ENCODE measurements at places on chromosomes 6 and 20.

DNA sequence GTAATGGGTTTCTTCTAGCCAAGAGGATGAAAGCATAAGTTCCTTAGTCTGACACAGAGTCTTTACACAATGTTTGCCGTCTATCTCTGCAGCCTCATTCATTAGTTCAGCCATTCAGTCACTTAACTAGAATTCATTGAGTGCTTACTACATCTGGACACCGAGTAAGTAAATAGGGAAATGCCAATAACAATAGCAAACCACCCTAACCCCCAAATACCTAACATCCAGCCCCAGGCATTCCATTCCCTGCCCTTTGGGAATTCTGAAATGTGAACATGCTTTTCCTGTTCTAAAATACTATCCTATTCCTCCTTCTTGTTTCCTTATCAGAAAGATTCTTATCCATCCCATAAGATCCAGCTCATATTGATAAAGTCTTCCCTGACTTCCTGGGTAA lies 277.6 kb upstream of the RNF217 start:
- no peak for DNase-seq

- DNase-seq = no peak
These were observed 134.1 kb upstream of the SALL4 start for GRCh38 chr20:51936377-51936776.

DNA sequence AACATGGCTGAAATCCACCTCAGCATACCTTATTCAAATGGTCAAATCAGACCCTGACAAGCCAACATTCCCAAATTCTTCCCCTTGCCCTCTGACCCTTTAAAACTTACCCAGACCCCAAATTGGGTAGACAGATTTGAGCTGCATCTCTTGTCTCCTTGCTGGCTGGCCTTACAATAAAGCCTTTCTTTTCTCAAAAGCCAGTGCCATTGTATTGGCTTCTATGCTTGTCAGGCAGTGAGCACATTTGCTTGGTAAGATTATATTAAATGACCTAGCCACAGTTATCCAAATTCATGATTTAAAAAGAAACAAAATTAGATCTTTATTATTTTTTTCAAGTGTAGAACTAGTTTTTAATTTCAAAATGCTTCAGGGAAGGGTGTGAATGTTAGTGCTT lies 67.8 kb upstream of the FAM83B start:
- DNase-seq = no peak

GRCh38 chr6:31740397-31741223 lies 805 bp downstream of the MSH5 start:
- DNase-seq = no peak

DNA sequence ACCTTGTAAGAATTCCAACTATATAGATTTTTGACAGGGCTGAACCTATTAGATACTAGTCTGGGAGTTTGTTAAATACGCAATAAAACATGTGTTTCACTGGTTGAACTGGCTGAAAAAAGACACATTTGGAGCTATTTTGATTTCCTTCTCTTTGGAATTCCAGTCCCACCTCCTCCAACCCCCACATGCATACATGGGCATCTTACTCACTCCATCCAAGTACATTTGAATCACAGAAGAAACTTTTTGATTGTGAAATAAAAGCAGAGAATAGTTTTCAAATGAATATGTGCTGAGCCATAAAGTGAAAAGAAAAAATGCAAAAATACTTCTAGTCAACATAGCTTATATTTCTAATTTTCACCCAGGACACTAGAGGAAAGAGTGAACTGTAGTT lies 33.9 kb upstream of the STXBP5 start:
- DNase-seq = no peak

- DNase-seq = no peak
These were observed 68.4 kb upstream of the BACH2 start for GRCh38 chr6:90365002-90365401.

- no peak for DNase-seq
These were observed 10.1 kb upstream of the CALHM6 start for GRCh38 chr6:116450769-116451740.

- DNase-seq = no peak
These were observed 39.5 kb downstream of the CRISP1 start for GRCh38 chr6:49826743-49827406.

GRCh38 chr6:3848380-3848779 lies 793 bp upstream of the FAM50B start:
- DNase-seq = no peak

GRCh38 chr20:25856256-25856884 lies 159.7 kb upstream of the ZNF337 start:
- no peak for DNase-seq

DNA sequence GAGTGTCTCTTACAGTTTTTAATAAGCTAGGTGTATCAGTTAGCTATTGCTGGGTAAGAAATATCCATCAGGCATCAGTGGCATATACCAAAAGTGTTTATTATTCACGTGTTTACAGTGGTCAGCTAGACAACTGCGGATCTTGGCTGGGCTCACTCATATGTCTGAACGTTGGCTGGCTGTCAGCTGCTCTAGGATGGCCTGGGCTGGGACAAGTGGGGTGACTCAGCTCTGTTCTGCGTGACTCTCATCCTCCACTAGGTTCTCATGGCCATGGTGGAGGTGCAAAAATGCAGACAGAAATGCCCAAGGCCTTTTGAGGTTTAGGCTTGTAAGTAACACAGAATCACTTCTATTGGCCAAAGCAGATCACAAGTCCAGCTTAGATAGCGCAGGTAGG lies 22.0 kb downstream of the ZNF341 start:
- no peak for DNase-seq

DNA sequence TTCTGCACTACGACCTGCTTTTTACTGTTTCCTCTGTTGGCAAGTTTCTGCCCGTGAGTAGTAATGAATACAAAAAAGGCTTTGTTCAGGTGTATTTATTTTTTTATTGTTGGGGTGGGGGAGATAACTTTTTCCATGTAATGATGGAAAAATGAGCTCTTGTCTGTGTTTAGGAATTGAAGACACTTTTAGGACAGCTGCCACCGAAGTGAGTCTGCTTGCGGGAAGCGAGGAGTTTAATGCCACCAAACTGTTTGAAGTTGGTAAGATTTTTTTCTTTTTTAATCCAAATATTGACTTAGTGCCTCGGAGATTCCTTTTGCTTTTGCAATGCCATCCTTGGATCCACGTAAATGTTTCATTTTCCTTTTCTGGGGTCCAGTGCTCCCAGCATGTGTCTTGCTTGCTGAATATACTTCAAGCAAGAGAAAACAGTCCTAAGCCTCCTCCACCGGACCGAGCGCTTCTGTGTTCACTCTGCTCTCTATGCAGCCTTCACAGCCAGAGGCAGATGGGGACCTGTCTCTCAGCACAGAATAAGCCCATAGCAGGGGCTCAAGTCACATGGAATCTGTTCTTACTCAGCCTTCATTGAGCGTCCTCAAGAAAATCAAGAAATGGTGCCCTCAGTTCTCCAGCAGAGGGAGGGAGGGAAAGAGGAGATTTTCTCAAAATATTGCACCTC lies 71.3 kb downstream of the ISM1 start:
- DNase-seq = no peak

DNA sequence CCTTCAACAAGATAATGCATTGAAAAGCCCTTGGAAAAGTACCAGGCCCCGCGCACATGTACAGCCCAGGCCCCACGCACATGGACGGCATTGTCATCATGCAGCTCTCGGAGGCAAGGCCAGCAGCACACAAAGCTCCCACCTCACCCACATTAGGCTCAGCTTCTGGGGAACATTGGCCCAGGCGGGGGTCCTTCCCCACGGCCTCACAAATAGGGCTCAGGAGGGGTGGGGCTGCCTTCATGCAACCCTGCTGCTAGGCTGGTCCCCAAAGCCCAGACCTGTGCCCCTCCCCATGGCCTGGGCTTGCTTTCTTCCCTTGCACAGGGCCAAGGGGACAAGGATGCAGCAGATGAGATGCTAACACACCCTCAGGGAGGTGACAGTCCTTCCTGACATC lies 26.7 kb downstream of the NPEPL1 start:
- no peak for DNase-seq

DNA sequence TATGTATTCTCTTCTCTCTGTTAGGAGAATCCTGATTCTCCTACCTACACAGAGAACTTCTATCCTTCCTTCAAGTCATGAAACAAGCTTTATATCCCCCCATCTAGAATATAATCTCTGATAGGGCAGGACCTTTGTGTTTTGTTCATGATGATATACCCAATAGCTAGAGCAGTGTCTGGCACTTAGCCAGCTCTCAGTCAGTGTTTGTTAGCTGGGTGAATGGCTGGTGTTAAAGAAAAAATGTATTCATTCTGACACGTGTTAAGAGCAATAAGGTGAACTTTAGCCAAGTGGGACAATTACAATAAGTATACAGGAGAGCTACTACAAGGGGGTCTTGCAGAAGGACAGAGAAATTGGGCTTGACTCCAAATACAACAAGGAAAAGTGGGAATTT lies 34.3 kb upstream of the TNFRSF21 start:
- DNase-seq = no peak

DNA sequence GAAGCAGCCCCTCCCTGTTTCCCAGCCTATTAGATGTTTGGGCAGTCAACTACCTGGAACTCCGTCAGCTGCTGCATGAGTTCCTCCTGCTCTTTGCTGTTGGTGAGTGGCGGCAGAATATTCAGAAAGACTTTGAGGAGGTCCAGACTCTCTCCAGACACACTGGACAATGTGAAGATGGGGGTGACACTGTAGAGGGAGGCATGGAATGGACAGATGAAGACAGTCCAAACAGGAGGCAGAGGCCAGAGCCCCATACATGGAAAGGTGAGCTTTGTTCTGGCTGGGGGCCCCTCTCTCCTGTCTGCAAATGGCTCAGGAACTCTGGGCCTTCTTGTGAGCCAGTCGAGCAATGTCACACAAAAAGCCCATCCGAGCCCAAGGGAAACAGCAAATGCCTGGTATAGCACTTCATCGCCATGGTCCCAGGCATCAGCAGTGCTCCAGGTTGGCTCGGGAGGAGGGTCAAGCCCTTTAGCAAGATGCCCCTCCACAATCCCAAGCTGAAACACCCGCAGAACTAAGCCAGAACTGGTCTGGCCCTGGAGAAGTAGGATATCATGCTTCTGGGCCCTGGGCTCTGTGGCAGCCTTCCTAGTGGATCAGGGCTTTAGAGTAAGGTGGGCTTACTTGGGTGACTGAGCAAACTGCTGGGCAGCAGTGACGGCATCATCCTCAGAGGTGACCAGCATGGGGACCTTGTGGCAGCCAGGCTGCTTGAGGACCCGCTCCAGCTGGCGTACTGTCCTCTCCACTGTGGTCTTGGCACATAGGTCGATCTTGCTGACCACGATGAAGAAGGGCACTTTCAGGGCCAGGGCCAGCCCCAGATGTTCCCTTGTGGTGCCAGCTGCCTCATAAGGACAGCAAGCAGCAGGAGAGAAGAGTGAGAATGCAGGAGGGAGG lies 4.9 kb downstream of the GTPBP2 start:
- no peak for DNase-seq

DNA sequence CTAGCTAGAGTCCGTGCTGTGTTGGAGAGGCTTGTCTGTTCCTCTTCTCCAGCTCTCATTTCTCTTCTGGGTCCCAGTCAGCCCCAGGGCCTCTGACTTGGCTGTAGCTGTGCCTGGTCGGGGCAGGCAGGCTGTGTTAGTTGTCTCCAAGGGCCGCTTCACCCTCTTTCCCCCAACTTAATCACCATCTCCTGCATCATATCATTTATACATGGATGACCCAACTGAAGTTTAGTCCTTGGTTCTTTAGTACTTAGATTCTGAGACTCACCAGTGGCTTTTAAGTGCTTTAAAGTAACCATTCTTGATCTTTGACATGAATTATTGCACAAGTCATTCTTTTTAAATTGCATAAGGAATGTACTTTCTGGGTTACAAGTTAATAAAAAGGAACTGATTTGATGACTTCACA lies 127.3 kb downstream of the RTN4IP1 start:
- no peak for DNase-seq

DNA sequence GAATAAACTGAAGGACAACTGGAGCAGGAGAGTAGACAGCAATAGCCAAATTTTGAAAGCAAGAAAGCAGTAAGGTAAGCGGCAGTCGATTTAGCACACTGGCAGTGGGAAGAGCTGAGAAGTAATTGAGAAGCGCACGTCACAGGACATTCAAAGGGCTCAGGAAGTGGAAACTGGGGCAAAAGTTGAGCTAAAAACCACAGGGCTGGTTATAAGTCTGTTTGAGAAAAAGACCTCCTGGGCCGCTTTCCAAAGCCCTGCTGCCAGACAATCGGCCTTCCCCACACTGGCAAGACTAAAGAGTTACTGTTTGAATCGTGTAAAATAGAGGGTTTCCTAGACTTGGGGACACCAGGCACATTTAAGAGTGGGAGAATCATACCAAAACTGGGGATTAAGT lies 161.4 kb downstream of the DNAH8 start:
- DNase-seq = no peak

GRCh38 chr6:135328136-135328535 lies 147.0 kb downstream of the MYB start:
- DNase-seq = no peak

GRCh38 chr20:62042025-62042820 lies 23.5 kb downstream of the TAF4 start:
- DNase-seq = no peak

- DNase-seq = no peak
These were observed 125.2 kb downstream of the HIVEP2 start for GRCh38 chr6:142819603-142820337.

GRCh38 chr6:44072959-44073611 lies 54.2 kb downstream of the MRPL14 start:
- peak; percentile 57 for DNase-seq

DNA sequence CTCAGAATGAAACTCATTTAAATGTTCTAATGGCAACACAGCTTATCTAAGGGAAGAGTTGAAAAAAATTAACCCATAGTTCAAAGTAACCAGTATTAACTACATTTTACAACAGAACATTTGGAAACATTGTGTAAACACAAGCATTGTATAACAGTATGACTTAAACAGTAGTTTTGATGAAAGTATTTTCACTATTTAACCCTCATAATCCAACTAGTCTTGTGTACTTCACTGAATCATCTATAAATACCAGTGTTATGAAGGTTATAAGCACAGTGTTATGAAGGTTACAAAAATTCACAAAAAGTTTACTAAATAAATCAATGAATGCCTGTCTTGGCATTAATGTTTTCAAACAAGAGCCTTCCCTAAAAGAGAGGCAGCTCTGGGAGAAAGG lies 66.5 kb downstream of the REV3L start:
- DNase-seq = no peak

- no peak for DNase-seq
These were observed 142.8 kb downstream of the CLIC5 start for GRCh38 chr6:45872827-45873365.

DNA sequence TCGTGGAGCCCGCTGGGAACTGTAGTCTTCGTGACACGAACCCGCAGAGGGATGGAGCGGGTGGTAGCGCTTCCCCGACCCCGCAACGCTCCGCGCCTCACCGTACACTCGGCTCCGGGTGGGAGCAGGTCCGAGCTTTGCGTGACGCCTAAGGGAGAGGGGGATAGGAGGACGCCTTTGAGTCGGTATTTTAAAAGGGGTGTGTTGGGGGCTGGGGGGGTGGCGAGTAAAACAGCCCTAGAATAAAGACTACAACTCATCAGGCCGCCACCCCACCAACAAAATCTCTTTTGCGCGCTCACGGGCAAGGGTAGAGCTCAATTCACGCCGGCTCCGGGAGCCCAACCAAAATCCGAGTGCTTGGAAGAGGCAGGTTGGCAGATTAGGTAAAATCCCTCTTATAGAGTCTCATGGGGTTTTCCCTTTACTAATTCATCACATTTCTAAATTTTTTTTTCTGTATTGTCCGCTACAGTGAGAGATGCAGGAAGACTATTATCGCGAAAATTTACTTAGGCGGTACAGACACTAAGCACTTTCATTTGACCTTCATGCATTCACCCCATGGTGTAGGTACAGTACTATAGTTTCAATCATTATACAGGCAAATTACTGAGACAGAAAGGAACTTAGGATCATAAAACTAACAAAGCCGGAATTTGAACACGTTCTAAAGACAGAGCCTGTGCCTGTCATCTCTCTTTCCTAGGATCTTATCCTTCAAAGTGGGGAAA lies 706 bp upstream of the SNX14 start:
- DNase-seq = no peak

- no peak for DNase-seq
These were observed 1.8 kb upstream of the JARID2 start for GRCh38 chr6:15243910-15244619.
